ENCODE measurements at places on chromosomes 12 and 14. TPM values are rescaled to one million over a fixed set of nuclear protein-coding genes. Genes with fewer than 3 reads are reported as not detected.

GRCh38 chr12:62434494-62435302 is 31.9 kb upstream of the MON2 start:
- DNase-seq = no peak

GRCh38 chr12:27841392-27841882 is 61.4 kb upstream of the MANSC4 start:
- DNase-seq = peak; percentile 16

DNA sequence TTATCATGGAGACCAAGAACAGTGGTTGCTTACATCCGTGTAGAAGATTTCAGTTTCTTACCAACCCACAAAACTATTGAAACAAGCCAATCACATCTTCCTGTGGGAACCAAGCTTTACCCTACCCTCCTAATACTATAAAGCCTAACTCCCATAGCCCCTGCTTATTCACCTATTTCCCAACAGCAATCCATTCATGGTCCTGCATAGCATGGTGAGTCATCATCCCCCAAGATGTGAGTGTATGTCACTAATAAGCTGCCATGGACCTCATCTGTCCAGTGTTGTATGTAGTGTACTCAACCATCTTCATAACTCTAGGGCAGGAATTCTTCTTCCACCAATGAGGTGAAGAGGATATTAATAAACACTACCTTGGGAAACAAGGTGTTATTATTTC is 1620.4 kb upstream of the FLRT2 start:
- no peak for DNase-seq

DNA sequence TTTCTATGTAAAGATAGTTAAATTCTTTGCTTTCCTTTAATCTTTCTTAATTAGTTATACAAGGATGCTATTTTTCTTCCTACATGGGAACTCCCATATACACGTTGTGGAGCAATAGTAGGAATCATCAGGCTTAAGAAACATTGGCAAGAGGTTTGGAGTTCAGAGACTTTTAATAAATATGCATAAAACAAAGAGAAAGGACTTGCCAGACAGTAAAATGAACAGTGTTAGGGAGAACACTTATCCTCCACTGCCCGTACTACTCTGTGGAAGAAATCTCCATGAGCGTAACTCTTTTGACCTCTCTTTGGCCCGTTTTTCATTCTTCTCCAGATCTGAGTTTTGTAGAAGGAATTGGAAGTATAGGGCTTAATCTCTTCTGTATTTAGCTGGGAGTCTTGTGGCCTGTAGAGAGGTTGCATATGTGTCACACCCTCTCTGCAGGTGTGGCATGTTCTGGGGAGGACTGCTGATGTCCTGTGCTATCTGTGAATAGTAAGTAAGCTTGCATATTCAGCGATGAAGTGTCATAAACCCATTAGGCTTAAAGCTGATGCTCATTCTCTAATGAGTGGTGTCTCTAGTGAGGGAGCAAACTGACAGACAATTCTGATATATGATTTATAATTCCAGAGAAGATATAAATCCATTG is 455.4 kb upstream of the FAR2 start:
- no peak for DNase-seq

GRCh38 chr12:12718853-12719252 is 1.7 kb downstream of the CDKN1B start:
- DNase-seq = no peak

- no peak for DNase-seq
These were observed 13.1 kb upstream of the CLEC7A start for GRCh38 chr12:10142976-10143589.

DNA sequence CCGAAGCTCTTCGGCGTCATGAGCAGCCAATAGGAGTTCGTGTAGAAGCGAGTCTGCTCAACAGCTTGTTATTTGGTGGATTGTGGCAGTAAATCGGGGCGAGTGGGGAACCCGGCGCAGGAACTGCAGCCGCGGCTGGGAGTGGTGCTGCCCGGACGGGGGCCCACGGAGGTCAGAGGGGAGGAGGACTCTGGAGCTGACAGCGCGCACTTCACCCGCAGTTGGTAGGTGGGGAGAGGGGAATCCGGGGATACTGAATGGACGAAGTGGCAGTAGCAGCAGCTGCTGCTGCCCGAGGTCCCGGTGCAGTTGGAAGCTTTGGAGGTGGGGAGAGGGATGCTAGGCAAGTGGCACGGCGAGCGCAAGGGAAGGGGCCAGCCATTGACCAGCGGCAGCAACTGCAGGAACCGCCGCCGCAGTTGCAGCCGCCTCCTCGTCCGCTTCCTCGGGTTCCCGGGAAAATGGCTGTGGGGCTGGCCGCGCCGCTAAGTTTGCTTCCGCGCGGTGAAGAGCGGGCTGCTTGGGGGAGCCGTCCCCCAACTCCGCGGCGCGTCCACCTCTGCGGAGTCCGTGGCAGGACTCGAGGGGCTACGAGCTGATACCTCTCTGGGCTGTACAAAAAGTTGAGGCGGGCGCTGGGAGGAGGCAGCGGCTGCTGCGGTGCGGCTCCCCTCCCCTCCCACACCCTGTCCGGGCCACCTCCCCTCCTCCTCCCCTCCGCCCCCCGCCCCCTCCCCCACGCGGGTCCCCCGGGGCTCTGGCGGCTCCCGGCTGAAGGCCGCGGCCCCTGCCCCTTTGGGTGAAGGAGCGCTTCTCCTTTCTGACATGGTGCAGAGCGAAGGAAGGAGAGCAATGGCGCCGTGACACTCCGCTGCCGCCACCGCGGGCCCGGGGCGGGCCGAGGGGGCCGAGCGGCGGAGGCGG is at the start of gene ARID4A:
Gene ARID4A (plus strand): TSS at position 79 of the 924 bp plus-strand sequence. CDS start 1,300 bp downstream, outside the sequence.
- no peak for DNase-seq

DNA sequence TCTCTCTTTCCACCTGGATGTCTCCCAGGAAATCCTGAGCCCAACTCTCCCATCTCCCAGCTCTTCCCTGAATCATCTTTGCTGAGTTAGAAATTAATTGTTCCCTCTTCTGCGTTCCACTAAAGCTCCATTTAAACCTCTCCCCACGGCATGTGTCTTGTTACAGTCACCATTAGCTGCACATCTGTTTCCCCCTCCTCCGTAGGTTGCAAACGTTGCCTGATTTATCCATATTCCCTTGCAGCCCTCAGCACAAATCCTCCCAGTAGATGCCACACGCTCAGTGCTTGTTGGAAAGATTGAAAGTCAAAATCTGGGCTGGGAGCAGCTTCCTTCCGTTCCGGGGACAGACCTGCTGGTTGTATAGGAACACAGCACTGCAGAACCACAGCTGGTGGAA is 90.4 kb downstream of the SLC24A4 start:
- DNase-seq = no peak

GRCh38 chr12:54840244-54840865 is 14.0 kb upstream of the MUCL1 start:
- DNase-seq = no peak

DNA sequence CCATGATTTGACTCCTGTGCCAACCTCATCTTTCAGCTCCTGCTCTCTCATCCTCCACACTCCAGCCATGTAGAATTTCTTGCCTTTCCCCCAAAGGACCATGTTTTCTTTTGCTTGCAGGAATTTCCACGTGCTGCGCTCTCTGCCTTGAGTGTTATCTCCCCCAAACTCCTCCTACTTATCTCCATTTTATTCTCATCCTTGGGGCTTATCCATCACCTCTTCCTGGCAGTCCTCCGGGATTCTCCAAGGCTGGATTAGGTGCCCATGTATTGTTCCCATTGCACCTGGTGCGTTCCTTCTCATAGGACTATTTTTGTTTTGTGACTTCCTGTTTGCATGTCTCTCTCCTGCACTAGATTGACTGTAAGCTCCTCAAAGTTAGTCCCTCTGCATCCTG is 7.0 kb upstream of the MAX start:
- DNase-seq = no peak

DNA sequence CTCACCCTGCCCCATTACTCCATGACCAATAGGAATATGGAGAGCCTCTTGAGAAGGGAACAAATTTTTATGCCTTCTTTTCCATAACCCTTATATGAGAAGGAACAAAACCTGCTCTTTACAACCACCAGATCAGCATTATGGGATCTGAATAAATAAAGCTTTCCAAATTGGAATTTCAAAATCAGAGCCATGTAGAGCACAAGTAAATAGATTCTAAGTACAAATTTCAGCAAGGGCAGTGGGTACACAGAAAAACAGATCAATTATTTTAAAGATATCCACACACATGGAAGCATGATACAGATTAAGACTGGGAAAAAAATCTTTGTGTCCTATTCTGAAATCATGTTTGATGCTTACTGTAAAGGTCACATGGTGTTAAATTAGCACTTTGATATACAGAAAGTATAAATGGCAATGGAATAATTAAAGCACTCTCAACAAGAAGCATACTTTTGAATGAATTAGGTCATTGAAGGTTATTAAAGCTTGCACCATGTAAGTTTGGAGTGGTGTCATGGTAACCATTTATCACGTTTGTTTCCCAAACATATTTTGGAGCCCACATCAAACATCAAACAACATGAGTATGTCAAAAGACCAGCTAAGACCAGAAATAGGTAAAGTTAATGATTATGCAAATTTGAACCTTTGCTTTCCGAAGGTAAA is 75.9 kb upstream of the AVPR1A start:
- no peak for DNase-seq

GRCh38 chr12:52672321-52672933 is 7.8 kb downstream of the KRT1 start:
- peak; percentile 56 for DNase-seq

GRCh38 chr12:117494833-117495655 is 133.6 kb upstream of the NOS1 start:
- no peak for DNase-seq

DNA sequence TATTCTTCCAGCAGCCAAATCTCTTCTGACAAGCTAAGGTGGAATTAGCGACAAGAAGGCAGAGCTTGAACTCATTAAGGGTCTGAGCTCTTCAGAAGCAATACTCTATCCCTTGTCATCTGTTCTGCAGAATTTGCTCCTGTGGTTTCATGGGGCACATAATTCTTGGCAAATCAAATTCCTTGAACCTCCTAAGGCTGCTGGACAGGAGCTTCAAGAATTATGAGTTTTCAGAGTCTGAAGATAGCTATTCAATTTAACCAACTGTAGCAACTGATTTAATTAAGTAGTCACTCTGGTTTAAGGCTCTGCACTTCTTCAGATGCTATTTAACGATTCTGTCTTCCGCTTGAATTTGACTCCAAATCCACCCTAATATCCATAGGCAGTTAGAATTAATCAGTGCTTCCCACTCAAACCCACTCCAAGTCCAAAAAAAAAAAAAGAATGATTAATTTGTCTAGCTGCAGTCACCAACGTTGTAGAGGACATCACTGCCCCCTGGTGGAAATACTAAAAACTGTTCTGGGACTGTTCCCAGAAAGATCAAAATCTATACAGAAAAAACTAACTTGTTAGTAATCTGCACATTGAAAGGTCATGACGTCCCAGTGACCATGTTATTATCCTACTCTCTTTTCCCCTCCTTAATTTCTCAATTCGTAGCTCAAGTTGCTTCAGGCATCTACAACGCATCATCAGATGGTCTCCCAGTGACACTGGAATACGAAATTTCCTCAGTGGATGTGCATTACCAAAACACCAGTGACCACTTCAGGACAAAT is 169.9 kb downstream of the KIF21A start:
- DNase-seq = peak; percentile 48

DNA sequence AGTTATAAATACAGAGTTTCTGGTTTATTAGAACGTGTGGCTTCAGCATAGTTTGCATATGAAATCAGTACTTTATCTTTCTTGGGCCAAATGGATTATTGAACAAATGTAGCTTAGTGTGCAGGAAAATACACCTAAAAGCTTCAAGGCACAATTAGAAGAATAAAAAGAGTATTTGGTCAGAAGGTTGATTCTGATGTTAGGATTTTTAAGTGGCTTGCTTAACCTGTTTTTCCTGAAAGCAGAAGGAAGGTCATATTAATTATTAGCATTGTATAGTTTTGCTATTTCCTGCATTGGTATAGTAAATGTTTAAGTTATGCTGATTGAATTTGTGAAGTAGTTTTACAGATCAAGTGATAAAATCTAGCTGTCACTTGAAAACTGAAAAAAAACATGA is 31.0 kb upstream of the GNS start:
- DNase-seq = no peak

DNA sequence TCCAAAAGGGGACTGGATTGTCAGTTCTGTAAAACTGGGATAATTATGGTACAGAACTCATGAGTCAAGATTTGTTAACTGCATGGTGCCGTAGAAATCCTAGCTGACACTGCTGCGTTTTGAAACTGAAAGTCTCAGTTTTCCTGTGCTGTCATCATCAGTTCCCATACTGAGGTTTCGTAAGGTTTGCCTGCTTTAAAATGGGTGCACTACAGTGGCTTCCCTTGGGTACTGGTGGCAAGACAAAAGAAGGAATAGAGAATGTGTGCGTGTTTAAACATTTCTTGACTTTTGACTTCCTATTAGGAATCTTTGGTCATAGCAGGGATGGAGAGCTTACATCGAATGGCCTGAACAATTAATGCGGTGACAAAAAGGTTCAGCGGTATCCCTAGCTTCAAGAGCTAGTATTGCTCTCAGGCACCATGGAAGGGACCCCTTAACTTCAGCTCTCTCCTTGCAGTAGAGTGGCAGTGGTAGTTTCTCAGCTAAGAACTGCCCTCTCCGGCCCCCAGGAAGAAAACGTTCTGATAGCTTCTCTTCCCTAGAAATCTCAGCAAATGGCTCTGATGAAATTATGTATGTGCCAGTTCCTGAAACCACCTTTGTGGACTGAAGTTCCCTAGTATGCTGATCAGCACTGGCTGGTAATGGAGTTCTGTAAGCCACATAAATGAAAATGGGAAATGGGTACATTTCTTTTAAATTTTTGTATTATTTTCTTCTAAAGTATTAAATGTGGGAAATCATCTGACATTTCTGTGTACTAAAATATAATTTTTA is 28.9 kb downstream of the ANO6 start:
- no peak for DNase-seq

GRCh38 chr14:73720636-73721035 is 6.5 kb upstream of the PNMA1 start:
- no peak for DNase-seq

B3GNT4 gene
- 1.2 TPM for polyA plus RNA-seq

EML1 gene
- polyA plus RNA-seq = 29.2 TPM

CLEC6A gene
- not detected for polyA plus RNA-seq

RNASE7 gene
- not detected for polyA plus RNA-seq

METTL17 gene
- polyA plus RNA-seq = 81.9 TPM

PTGDR gene
- polyA plus RNA-seq = not detected

CLEC2A gene
- polyA plus RNA-seq = not detected

All from A549 (cell line).